ENCODE measurements at places on chromosomes 3 and 15.

GRCh38 chr3:141445990-141446389 is 40.8 kb upstream of the RASA2 start:
- DNase-seq: no peak

DNA sequence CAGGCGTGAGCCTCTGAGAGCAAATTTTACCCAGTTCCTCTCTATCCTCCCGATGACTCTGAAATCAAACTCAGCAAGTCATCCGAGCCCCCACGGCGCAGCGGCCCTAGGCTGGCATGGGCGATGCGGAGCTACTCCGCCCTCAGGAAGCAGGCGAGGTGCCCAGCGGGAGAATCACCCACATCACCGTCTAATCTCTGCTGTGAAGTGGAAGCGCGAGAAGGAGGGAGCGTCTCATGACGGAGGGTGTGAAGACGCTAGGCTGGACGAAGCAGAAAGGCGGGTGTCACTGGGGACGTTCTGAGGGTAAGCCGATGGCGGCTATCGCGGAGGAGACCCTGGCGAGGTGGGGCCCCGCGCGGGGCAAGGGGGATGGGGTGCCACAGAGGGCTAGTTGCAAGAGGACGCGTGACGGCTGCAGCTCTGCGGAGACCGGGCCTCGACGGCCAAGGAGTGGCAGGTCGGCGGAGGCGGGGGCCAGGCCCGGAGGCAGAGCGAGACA is 9.1 kb upstream of the GNAI2 start:
- no peak for DNase-seq

GRCh38 chr3:13195374-13195773 is 122.1 kb upstream of the IQSEC1 start:
- DNase-seq: no peak

- DNase-seq: no peak
Observed at GRCh38 chr3:102255736-102256135, 179.1 kb upstream of the ZPLD1 start.

GRCh38 chr3:33578325-33579177 is 138.3 kb upstream of the UBP1 start:
- no peak for DNase-seq

GRCh38 chr15:82292271-82292670 is 29.7 kb downstream of the SAXO2 start:
- no peak for DNase-seq

DNA sequence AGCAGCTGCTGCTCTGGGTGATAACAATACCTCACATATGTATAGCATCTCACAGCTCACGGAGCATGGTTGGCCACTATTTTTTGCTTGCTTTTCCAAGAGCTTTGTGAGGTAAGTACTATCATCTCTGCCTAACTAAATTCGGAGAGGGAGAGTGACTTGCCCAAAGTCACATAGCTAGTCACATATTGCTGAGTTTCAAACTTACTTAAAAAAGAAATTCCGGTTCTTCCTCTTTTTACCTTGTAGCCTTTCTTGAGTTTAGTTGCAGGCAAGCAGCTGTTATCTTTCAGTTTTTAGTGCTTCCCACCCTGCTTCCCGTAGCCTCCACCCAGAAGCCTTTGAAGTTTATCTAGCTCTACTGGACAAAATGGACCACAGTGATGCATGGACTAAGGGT is 309.2 kb downstream of the PDCD6IP start:
- DNase-seq: no peak

DNA sequence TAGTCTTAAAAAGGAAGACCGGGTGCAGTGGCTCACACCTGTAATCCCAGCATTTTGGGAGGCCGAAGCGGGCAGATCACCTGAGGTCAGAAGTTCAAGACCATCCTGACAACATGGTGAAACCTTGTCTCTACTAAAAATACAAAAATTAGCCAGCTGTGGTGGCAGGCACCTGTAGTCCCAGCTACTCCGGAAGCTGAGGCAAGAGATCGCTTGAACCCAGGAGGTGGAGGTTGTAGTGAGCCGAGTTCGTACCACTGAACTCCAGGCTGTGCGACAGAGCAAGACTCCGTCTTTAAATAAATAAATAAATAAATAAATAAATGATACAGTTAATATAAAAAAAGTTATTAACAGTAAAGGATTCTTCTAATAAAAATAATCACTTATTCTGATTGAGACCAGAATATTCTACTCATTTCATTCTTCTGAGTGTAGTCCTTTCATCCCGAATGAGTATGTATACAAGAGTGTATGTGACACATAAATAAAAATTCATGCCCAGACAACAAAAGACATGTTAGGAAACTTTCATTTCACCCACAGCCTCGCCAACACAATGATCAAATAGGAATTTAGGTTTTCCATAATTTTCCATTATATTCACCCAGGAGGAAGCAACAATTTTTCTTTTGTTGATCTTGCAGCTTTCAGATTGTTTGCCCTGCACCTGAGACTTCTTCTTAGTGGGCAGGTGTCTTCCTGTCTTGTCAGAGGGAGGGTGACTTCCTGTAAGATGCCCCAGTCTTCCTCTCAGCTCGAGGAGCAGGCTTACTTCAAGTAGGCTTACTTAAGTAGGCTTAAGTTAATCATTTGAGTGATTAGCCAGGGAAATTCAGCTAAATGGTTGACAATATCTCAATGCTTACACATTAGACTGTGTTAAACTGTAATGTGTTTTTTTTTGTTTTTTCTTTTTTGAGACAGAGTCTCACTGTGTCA is 7.8 kb upstream of the NUP210 start:
- DNase-seq: no peak

DNA sequence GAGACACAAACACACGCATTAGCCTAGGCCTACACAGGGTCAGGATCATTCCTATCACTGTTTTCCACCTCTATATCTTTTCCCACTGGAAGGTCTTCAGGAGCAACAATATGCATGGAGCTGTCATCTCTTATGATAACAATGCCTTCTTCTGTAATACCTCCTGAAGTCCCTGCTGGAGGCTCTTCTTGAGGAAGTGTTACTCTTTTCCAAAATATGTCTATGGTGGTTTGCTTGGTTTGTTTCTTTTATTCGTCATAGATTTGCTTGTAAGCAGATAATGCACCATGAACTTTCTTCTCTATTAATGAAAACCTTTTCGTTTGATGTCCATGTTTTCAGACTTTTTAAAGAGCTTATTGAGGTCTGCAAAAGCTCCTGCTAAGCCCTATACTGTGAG is 109.3 kb downstream of the GMPS start:
- DNase-seq: no peak

DNA sequence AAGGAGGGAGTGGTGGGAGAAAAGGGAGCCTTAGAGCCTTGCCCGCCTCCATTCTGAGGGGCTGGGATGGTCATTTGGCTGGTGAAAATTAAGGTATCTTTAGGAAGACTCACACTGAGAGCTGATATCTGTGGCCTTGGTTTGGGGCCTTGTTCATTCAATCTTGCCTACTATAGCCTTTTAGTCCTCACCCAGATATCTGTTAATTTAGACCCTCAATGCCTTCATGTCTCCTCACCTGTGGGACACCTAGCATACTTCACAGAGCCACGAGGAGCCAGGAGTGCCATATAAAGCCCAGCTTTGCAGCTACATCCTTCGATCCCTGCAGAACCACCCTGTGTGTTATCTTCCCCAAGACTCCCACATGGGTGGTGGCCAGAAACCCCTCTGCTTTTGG is 4.7 kb upstream of the ARNT2 start:
- DNase-seq: no peak

DNA sequence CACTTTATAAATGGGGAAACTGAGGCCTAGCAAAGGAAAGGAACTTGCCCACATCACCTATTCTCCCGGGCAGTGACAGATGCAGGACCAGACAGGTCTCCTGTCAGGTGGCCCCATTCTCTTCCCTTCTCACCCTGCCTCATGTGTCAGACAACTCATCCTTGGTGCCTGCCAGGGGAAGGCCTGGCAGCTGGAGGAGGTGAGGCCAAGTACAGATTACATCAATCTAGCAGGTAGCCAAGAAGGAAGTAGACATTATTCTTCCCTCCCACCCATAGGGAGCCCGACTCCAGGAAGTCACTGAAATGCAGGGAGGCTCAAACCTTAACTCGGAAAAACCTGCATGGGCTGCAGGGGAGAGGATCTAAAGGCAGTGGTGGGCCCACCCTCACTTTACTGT is 39.6 kb downstream of the DAPK2 start:
- no peak for DNase-seq

- DNase-seq: no peak
Observed at GRCh38 chr3:173109143-173109542, 31.9 kb downstream of the SPATA16 start.

DNA sequence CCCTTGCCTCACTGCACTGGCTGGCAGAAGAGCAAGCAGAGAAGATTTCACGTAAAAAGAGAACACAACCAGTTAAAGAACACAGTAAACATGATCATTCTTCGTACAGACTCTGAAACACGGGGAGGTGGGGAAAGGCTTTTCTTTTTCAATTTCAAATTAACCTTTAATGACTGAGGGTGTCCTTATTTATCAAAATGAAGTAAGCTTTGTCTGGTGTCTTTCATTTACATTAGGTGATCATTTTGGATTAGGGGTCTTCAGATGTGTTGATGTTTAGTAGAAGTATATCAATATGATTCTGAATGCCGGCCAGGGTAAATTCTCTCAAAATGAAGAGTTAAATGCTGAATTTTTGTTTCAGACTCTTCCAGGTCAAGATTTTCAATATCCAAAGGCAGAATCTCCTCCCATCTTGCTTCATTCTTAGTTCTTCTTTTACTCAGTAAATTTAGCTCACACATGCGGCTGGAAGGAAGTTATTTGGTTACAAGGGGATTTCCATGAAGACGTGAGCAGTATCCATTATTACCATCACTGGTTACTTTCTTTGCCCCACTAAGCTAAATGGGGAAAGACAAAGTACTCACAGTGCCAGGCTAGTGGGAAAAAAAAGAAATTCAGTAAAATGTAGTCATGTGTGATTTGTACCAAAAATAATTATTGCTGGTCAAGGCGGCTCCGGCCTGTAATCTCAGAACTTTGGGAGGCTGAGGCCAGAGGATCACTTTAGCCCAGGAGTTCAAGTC is 272.2 kb upstream of the NR2F2 start:
- DNase-seq: no peak

DNA sequence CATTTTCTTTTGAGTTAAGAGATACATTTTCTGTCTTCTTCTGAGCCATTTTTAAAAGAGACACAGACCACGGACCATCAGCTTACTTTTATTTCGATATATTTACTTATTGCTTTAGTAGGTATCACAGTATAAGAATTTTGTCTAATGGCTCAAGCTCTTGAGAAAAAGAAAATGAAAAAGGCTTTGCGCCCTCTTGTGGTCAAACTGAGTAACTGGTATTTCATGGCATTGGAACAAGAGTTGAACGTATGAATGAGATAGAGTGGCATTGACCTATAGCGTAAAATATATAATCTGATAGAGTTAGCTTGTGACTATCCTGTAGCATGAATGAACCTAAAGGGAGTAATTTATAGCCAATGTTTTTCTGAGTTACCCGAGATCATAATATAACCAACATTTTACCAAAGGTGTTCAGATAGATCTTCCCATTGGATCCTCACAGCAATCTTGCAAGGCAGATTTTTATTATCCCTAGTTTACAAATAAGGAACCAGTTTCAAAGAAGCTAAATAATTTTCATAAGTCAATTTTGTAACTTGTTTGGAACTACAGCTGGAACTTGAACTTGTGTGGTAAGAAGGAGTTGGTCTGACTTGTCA is 154.6 kb downstream of the POLR2M start:
- DNase-seq: no peak

DNA sequence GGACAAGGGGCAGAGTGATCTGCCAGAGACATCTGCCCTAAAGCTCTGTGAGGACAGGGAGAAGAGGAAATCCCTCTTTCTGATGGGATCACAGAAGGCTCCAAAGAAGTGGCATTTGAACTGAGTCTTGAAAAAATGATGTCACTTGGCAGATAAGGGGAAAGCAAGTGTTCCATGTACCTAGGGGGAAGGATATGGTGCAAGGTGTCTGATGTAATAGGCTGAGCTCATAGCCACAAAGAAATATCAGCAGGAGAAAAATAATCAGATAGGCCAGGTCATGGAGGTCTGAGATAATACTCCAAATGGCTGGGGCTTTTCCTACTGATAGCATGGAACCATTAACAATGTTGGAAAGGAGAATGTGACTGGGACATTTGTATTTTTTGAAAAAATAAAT is 468.4 kb upstream of the MDFIC2 start:
- DNase-seq: no peak

DNA sequence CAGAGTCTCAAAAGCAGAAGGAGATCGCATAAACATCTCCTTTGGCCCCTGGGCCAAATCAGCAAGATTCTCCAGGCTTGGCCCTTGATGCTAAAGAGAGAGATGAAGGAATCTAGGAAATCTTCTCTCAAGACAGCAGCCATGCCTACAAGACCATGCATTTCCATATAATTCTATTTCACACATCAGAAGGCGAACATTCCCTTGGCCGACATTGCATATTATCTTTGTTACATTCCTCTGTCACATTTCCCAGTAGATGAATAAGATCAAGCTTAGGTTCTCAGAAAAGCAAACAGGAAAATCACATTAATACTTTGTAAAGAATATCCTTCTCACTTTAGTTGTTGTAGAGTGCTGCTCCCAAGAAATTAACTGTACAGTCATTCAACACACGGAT is 21.3 kb downstream of the GASK1A start:
- DNase-seq: no peak

DNA sequence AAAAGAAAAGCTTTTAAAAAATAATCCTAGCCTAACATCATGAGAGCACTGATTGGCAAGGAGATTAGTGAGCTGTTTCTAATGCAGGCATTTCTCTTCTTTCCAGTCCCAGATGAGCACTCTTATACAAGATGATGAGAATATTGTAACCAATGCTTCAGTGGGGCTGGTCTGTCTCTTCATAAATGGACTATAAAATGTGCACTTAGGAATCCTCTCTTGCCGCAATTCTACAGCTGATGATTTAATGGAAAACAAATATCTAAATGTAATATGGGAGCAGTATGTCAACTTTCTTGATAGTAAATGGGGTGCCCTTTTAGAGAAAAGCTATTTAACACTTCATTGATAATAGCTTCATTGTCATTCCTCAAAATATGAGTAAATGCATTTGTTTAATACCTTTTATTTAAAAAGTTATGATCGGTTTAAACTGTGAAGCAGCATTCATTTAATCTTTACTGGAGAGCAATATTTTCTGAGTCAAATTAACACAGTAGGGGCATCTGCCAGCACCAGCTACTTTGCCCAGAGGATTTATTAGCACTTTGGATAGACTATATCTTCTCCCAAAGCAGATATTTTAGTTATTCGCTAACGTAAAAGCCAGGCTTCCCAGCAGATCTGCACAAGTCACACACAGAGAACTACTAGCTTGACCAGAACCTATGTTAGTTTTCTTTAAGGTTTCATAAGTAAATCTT is 985.9 kb downstream of the DIPK2A start:
- no peak for DNase-seq
